NCI-H1694 treated with DMSO at 0.1 percent for 48 hours (cell line): ENCODE measurements at places on chromosomes 2 and 18.

DNA sequence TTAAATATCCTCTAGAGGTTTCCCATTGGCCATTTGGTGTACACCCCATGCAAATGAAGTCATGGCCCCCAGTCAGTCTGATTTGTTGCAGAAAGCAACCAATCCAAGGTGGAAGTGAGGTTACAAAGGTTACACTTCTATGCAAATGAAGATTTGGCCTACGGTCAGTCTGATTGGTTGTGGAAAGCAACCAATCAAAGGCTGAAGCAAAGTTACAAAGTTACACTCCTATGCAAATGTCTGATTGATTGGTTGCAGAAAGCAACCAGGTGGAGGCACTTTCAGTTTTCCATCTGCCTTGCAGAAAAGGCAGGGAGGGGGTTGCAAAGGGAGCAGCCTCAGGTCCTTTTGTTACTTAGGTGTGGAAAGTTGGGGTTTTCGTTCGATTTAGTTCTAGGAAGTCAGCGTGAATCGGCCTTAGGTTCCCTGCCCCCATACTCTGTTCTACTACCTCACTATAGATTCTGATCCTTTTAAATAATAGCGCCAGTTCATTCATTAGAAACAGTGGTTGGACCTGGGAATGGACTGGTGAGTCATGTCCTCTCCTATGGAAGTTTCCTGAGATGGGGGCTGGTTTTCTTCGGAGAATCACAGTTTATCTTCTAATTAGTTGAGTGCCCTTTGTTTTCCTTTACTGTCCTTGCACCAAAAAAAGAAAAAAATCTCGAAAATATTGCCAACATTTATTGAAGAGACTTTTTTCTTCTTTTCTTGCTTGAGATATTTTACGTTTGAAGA lies 279.5 kb downstream of the AGAP1 start:
- no peak for DNase-seq

DNA sequence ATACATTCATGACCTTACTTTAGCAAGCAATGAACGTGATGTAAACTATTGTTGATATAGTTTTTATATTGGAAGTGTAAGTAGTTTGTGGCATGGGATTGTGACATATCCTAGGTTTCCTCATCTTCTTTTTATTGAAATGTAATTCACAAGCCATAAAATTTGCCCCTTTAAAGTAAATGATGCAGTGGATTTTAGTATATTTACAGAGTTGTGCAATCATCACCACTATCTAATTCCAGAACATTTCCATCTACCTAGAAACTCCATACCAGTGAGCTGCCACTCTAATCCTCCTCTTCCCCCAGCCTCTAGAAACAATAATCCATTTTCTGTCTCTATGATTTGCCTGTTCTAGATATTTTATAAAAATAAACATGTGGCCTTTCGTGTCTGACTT lies 10.7 kb upstream of the CASP10 start:
- DNase-seq: no peak

DNA sequence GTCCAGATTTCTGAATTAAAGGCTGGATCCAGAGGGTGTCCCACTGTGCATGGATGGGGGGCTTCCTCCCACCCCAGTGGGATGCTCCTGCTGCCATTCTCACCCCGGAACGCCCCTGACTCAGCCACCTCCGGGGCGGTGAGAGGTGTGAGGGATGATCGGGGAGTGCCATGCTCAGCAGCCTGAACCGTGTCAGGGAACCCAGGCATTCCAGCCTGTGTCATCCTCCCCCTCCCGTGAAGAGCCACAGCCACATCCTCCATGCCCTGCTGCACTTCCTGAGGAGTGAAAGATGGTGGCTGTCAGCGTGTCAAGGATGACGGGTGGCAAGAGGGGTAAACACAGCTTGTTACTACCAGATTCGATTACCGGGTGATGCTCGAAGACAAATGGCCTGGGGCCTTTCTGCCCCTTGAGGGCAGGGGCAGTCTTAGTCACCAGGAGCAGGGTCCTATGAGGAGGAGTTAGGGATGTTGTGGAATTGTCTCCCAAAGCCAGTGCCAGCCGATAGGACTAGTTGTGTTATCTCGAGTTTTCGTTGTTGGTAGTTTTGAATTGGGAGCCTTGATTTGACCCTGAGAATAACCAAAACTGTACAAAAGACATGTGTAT lies 80.8 kb downstream of the TCF7L1 start:
- DNase-seq: no peak

DNA sequence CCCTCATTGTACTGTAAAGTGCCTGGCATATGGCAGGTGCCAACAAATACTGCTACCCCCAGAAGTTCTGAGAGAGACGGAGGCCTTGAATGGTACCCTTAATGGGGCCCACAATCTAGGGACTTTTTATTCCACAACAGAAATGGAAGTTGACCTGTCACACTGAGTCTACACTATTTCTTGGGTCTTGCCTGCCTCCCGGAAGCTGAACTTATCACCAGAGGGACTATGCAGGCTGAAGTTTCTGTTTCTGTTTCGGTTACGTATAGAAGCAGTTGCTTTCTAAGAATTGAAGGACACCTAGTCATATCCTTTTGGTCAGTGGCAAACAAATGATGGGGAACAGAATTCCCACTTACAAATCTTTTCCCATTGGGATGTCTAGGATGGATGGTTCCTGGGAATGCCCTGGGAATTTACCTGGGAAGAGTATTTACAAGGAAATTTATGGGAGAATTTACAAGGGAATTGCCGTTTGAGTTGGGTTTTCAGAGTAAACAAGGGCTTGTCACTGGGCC lies 74.2 kb downstream of the HS1BP3 start:
- DNase-seq: no peak

GRCh38 chr2:157345647-157346389 lies 20.2 kb upstream of the ERMN start:
- no peak for DNase-seq

DNA sequence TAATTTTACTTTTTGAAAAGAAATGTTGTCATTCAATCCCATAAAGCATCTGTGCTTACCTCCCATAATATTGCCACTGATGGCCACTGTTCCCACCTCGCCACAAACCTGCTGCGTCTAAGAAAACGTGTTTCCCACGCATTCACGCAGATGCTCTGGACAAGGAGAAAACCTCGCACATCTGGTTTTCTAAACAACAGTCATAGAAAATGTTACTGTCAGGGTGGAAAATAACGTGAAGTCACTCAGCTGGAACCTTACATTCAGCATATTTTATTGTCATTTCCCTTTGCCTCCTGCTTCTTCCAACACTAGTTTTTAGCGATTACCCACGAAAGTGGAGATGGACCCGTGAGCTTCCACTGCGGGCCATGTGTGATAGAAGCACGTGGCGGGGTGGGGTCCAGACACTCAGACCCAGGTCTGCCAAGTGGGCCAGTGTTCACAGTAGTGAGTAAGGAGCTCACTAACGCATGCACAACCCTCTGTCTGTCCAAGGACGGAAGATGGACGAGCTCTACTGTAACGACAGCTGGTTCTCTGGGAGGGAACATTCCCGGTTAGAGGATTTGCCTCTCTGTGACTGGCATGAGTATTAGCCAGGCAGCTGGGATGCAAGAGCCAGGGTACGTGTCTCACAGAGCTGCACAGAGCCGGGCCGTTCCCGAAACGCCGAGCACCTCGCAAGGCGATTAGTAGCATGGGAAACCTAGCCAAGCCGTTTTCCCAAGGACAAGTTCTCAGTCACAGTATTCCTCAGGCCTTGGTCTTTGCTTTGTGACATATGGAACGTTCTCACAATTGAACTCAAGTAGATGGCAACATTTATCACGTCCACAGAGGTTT lies 94.5 kb downstream of the MTCL1 start:
- peak; percentile 80 for DNase-seq

DNA sequence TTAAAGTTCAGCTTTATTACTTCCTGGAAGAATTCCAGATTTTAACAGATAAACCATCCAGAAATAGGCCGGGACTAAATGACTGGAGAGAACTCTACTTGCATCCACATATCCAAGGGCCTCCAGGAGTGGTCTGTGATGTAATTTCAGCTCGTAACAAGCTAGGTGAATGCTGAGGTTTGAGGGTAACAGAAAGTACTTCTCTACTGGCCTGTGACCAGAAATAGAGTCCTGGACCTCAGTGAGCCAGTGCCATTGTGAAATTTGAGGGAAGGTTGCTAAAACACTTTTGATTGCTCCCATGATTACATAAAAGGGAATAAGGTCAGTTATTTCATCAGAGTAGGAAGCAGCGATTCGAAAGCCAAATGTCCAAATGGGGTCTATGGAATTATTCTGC lies 158.1 kb downstream of the DOCK10 start:
- DNase-seq: no peak

DNA sequence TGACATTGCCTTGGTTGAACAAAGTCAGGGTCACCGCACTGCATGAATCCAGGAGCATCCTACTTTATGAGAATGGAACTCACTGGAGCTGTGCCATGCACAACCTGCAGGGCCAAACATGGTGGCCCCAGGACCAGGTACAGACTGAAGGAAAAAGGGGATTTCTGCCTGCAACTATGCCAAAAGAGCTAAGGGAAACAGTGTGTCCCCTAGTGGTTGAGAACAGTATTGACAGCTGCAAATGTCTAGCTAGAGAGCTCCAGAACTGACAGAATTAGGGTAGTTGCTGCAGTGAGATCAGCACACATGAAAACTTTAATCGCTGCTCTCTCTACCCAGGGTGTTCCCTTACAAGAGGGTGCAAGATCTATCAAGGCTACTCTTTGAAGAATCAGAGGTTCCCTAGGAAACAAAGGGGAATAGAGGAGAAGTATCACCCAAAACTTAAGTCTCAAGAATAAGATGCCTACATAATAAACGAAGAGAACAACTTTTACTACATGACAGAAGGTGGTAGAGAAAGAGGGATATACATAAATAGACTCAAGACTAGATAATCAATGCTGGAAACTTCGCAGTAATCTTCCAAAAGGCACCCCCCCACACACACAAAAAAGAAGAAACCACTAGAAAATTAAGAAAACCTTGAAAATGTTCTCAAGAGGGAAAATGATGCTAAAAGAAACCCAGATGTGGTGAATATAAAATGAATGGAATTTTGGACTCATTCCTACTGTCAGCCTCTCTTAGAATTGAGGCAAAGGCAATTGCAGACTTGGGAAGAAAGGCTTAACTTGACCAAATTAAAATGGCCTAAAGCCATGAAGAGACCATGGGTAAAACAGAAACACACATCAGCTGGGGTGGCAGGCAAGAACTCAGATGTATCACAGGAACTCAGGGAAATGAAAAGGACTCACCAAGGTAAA lies 43.6 kb upstream of the IHH start:
- DNase-seq: peak; percentile 78

DNA sequence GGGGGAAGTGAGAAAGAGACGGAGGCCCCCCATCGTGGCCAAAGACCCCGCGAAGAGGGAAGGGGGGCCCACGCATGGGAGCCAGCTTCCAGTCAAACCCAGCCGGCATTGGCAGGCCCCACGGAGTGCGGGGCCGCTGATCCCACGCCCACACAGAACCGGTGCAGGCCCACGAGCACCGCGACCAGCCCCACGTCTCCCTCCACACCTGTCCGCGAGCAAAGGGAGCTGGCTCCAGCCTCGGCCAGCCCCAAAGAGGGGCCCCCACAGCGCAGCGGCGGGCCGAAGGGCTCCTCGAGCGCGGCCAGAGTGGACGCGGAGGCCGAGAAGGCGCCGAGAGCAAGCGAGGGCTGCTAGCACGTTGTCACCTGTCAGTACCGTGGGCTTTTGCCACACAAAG lies 125.0 kb upstream of the TWIST2 start:
- DNase-seq: no peak

- DNase-seq: no peak
These were observed 2.9 kb downstream of the C1QL2 start for GRCh38 chr2:119155633-119156032.

- DNase-seq: no peak
These were observed 162.6 kb downstream of the SS18 start for GRCh38 chr18:25927830-25928229.

- no peak for DNase-seq
These were observed 7.6 kb downstream of the ESPNL start for GRCh38 chr2:238107525-238108422.

DNA sequence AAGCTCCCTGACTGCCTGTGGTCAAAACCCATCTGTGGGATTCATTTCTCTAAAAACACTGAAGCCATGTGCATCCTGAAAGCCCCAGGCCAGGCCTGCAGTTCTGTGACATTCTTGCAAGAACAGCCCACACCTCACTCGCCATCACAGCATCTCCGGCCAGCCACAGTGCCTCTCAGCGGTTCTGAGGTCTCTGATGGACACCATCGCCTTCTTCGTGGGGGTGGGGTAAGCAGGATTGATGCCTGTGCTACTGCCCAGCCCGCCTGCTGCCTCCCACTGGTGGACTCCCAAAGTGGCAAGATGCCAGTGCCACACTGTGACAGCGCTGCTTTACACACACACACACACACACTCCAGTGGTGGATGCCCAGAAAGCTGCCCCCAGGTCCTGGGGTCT lies 5.2 kb upstream of the PRLH start:
- DNase-seq: no peak

GRCh38 chr2:69645921-69646320 lies 2.4 kb upstream of the AAK1 start:
- DNase-seq: no peak

GRCh38 chr2:60510713-60511112 lies 42.7 kb downstream of the BCL11A start:
- no peak for DNase-seq

- DNase-seq: no peak
These were observed 2.1 kb upstream of the RTN4 start for GRCh38 chr2:55052129-55053061.

DNA sequence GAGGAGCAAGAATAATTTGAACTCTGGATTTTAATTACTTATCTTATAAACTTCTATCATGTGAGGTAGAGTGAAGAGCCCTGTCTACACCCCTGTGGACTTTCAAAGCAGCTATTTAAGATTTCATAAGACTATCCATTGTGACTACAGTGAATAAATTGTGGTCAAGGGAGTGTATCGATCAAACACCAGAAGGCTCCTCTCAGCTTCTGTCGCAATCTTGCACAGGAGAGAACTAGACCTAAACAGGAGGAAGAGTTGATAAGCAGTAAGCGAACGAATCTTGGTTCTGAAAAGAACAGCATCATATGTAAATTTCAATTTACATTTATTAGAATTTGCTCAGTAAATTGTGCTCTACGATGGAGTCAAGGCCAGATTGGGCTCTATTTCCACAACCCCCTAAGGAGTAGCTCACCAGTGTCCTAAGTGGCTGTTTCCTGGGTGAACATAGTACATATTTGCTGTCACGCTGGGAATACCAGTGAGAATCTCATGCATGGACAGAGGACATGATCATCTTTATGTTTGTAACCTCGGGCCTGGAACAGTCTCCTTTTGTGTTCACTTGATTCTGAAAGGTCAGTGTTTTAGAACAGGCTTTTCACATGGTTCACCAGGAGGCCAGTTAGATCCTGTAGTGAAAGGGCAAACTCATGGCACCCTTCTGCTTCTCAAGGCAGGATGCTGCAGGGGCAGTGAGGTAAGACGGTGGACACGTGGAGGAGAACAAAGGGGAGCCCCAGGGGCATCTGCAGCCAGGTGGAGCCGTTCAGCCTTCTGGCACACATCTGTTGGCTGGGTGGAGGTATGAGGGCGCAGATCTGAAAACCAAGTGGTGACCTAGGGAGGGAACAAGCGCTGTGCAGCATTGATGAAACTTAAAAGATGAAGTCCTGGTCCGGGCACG lies 33.3 kb downstream of the NPAS2 start:
- no peak for DNase-seq

GRCh38 chr2:239378918-239379640 lies 21.7 kb downstream of the HDAC4 start:
- DNase-seq: no peak
